ENCODE measurements at places on chromosomes 12 and 14.

GRCh38 chr12:82996168-82996812 lies 309.6 kb downstream of the TMTC2 start:
- H3K4me3 ChIP-seq = no peak overlapping the region
- H3K36me3 ChIP-seq = no peaks in the 10 kb centered on the region
- H3K4me1 ChIP-seq = peaks cover 3% of the 10 kb centered on the region
- no peaks in the 10 kb centered on the region for H3K27me3 ChIP-seq

- no peaks in the 10 kb centered on the region for H3K36me3 ChIP-seq
- no peaks in the 10 kb centered on the region for H3K4me1 ChIP-seq
- H3K4me3 ChIP-seq = no peak overlapping the region
- peaks cover 19% of the 10 kb centered on the region for H3K27me3 ChIP-seq
- H3K27ac ChIP-seq = no peak overlapping the region
Observed at GRCh38 chr14:64891839-64892375, 12.2 kb upstream of the SPTB start.

GRCh38 chr12:117919479-117919878 lies 49.3 kb downstream of the KSR2 start:
- H3K4me1 ChIP-seq = no peaks in the 10 kb centered on the region
- H3K27me3 ChIP-seq = peaks cover 6% of the 10 kb centered on the region
- no peaks in the 10 kb centered on the region for H3K36me3 ChIP-seq

GRCh38 chr14:33657476-33657875 lies 293.4 kb downstream of the EGLN3 start:
- no peak overlapping the region for H3K27ac ChIP-seq
- H3K4me1 ChIP-seq = no peaks in the 10 kb centered on the region
- H3K4me3 ChIP-seq = no peak overlapping the region
- no peak for DNase-seq
- no peaks in the 10 kb centered on the region for H3K36me3 ChIP-seq

GRCh38 chr12:126855768-126856167 lies 1411.2 kb upstream of the TMEM132C start:
- H3K4me3 ChIP-seq = no peak overlapping the region
- no peak overlapping the region for H3K27ac ChIP-seq
- no peaks in the 10 kb centered on the region for H3K27me3 ChIP-seq
- no peak for DNase-seq
- H3K4me1 ChIP-seq = no peaks in the 10 kb centered on the region

DNA sequence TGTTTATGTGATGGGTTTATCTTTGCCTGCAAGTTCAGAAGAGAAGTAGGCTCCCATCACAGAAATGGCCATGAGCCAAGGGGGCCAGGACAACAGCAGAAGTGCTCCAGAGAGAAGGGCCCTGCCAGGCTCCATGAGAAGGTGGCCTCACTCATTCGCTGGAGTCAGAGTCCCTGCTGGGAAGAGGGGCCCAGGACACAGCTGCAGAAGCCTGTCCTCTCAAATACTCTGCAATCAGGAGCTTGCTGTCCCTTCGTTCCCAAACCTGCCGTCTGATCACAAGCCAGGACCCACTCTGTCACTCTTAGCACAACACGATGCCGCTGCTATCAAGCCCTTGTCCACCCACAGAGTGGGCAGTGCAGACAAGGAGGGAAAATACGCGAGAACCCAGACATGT lies 306.2 kb upstream of the FKBP4 start:
- H3K27ac ChIP-seq = no peak overlapping the region
- peaks cover 6% of the 10 kb centered on the region for H3K27me3 ChIP-seq
- H3K4me3 ChIP-seq = no peak overlapping the region
- no peaks in the 10 kb centered on the region for H3K36me3 ChIP-seq

DNA sequence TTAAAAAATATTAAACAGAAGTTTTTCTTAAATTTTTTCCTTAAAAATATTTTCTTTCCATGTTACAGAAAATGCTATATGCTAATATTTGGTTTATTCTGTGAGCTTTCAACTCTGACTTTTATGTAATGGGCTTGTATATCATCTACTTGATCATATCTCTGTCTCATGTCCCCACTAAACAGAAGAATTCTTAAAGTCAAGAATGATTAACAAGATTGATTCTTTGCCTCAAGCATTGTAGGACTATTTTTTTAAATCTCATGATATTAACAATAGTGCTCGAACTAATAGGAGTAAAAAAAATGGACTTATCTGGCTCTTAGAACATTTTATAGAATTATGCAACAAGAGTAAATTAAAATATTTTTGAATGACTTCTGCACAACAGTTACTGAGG lies 206.3 kb downstream of the C12orf50 start:
- no peaks in the 10 kb centered on the region for H3K4me1 ChIP-seq
- H3K36me3 ChIP-seq = no peaks in the 10 kb centered on the region
- no peak overlapping the region for H3K27ac ChIP-seq
- peaks cover 4% of the 10 kb centered on the region for H3K27me3 ChIP-seq
- DNase-seq = no peak

GRCh38 chr12:92340003-92340402 lies 194.4 kb upstream of the BTG1 start:
- DNase-seq = no peak
- H3K4me3 ChIP-seq = no peak overlapping the region
- no peaks in the 10 kb centered on the region for H3K36me3 ChIP-seq
- H3K27ac ChIP-seq = no peak overlapping the region
- peaks cover 13% of the 10 kb centered on the region for H3K4me1 ChIP-seq
- no peaks in the 10 kb centered on the region for H3K27me3 ChIP-seq

GRCh38 chr12:41288142-41288811 lies 100.2 kb downstream of the PDZRN4 start:
- DNase-seq = no peak
- no peaks in the 10 kb centered on the region for H3K4me1 ChIP-seq
- no peaks in the 10 kb centered on the region for H3K36me3 ChIP-seq
- no peak overlapping the region for H3K4me3 ChIP-seq
- H3K27ac ChIP-seq = no peak overlapping the region

GRCh38 chr14:105891631-105892452 lies 365.5 kb downstream of the TMEM121 start:
- H3K27ac ChIP-seq = no peak overlapping the region
- DNase-seq = no peak

- peaks cover 99% of the 10 kb centered on the region for H3K4me1 ChIP-seq
- H3K27ac ChIP-seq = peak overlapping the region; percentile 62
- peak overlapping the region; percentile 67 for H3K4me3 ChIP-seq
- H3K36me3 ChIP-seq = peaks cover 2% of the 10 kb centered on the region
- no peaks in the 10 kb centered on the region for H3K27me3 ChIP-seq
- peak; percentile 98 for DNase-seq
Observed at GRCh38 chr14:76961631-76962302, 66.7 kb downstream of the IRF2BPL start.

DNA sequence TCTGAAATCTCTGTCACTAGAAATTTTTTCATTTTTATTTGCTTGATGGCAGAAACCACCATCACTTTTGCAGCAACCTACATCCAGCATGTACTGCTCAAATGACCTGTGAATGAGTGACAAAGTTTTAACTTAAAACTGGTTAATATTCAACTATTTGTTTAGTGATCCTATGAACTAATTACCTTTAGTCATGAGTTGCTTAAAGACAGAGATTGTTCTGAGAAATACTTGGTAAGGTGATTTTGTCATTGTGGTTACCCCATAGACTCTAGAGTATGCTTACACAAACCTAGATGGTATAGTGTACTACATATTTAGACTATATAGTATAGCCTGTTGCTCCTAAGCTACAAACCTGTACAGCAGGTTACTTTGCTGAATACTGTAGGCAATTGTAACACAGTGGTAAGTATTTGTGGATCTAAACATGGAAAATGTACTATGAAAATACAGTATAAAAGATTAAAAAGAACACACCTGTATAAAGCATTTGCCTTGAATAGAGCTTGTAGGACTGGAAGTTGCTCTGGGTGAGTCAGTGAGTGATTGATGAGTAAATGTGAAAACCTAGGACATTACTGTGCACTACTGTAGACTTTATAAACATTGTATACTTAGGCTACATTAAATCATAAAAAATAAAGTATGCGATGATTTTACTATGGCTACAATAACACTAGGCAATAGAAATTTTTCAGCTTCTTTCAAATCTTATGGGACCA lies 256.6 kb upstream of the PPFIA2 start:
- H3K27ac ChIP-seq = no peak overlapping the region
- no peak for DNase-seq
- H3K36me3 ChIP-seq = no peaks in the 10 kb centered on the region
- no peaks in the 10 kb centered on the region for H3K27me3 ChIP-seq

- peaks cover 6% of the 10 kb centered on the region for H3K4me1 ChIP-seq
- no peaks in the 10 kb centered on the region for H3K27me3 ChIP-seq
- H3K27ac ChIP-seq = peak overlapping the region; percentile 5
- H3K36me3 ChIP-seq = peaks cover 3% of the 10 kb centered on the region
- peak; percentile 36 for DNase-seq
Observed at GRCh38 chr12:42372154-42372791, 46.3 kb downstream of the PPHLN1 start.

DNA sequence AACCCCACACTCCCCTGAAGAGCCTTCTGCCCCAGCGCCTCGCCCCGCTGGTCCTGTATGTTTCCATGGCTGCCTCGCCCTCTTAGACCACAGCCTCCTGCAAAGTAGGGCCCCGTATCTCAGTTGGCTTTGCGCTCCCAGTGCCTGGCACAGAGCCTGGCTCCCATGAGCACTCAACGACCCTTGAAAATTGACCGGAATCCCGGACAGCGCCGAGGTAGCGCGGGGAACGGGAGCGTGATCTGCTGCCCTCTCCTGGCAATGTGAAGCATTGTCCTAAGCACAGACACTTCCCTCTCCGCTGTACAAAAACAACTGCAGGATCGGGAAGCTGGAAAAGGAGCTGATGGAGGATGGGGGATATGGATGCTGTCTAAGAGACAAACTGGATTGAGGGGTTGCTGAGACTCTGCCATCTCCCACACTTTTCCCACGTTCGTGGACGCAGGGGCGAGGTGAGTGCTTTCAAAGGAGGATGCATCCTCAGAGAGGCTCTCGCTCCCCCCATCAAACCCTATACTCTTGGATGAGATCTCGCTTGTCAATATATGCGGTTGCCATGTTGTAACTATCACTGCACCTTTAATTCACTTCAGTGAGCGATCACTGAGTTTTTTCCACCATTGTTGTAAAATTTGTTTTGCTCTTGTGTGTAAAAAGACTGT lies 10.7 kb upstream of the FKBP4 start:
- H3K27me3 ChIP-seq = peaks cover 23% of the 10 kb centered on the region
- peaks cover 13% of the 10 kb centered on the region for H3K4me1 ChIP-seq
- peak; percentile 52 for DNase-seq
- no peaks in the 10 kb centered on the region for H3K36me3 ChIP-seq
- H3K4me3 ChIP-seq = peak overlapping the region; percentile 83
- H3K27ac ChIP-seq = no peak overlapping the region

GRCh38 chr12:2027351-2027750 lies 23.1 kb upstream of the DCP1B start:
- H3K27me3 ChIP-seq = peaks cover 24% of the 10 kb centered on the region
- no peaks in the 10 kb centered on the region for H3K36me3 ChIP-seq
- H3K27ac ChIP-seq = no peak overlapping the region
- no peaks in the 10 kb centered on the region for H3K4me1 ChIP-seq

DNA sequence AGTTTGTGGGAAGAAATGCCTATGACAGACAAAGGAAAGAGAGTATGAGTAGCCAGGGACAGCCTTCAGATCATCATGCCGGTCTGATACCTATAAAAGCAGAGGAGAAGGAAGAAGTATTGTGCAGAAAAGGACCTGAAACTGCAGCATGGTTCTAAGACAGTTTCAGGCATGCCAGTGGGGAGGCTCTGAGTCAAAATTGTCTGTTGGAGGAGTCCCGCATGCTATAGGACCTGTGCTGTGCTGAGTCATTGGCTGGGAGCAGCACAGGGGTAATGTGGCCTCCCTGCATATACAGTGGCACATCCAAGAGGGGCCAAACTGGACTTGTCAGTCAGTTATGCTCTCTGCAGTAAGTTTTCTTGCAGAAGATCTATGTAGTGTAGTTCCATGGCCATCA lies 40.7 kb downstream of the NEUROD4 start:
- H3K4me3 ChIP-seq = no peak overlapping the region
- H3K36me3 ChIP-seq = no peaks in the 10 kb centered on the region
- peaks cover 11% of the 10 kb centered on the region for H3K27me3 ChIP-seq
- peak; percentile 51 for DNase-seq
- peaks cover 19% of the 10 kb centered on the region for H3K4me1 ChIP-seq
- no peak overlapping the region for H3K27ac ChIP-seq

GRCh38 chr12:108129017-108129812 lies at the start of gene WSCD2:
Gene WSCD2, plus strand, starts transcription at chr12:108129288. Its CDS starts 66,545 bp downstream, at chr12:108195833.
- H3K36me3 ChIP-seq = no peaks in the 10 kb centered on the region
- no peak within 1 kb of the TSS for H3K27ac ChIP-seq
- peak; percentile 8 for DNase-seq
- H3K4me1 ChIP-seq = peaks cover 9% of the 10 kb centered on the region

DNA sequence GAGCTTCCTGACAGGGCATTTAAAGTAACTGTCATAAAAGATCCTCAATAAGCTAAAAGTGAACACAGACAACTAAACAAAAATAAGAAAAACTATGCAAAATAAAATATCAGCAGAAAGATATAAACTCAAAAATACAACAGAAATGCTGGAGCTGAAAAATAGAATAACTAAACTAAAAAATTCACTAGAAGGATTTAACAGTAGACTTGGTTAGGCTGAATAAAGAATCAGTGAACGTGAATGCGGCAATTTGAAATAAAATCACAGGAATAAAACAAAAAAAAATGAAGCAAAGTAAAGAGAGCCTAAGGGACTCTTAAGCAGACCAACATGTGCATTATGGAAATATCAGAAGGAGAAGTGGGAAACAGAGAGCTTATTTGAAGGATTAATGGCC lies 74.6 kb downstream of the EGLN3 start:
- H3K36me3 ChIP-seq = peaks cover 9% of the 10 kb centered on the region
- H3K27me3 ChIP-seq = no peaks in the 10 kb centered on the region
- H3K4me3 ChIP-seq = no peak overlapping the region
- DNase-seq = no peak
- H3K27ac ChIP-seq = peak overlapping the region; percentile 74
- H3K4me1 ChIP-seq = peaks cover 9% of the 10 kb centered on the region

- no peak for DNase-seq
- H3K27ac ChIP-seq = no peak overlapping the region
- H3K27me3 ChIP-seq = peaks cover 40% of the 10 kb centered on the region
- no peaks in the 10 kb centered on the region for H3K36me3 ChIP-seq
- peaks cover 5% of the 10 kb centered on the region for H3K4me1 ChIP-seq
Observed at GRCh38 chr12:131628766-131629448, 82.0 kb upstream of the SFSWAP start.

GRCh38 chr14:59140106-59140843 lies 48.2 kb upstream of the DAAM1 start:
- H3K4me1 ChIP-seq = no peaks in the 10 kb centered on the region
- H3K36me3 ChIP-seq = no peaks in the 10 kb centered on the region
- no peak for DNase-seq

GRCh38 chr12:32505067-32505945 lies 105.9 kb downstream of the FGD4 start:
- H3K4me1 ChIP-seq = no peaks in the 10 kb centered on the region
- no peak overlapping the region for H3K27ac ChIP-seq
- no peaks in the 10 kb centered on the region for H3K36me3 ChIP-seq
- no peak for DNase-seq
- no peak overlapping the region for H3K4me3 ChIP-seq

DNA sequence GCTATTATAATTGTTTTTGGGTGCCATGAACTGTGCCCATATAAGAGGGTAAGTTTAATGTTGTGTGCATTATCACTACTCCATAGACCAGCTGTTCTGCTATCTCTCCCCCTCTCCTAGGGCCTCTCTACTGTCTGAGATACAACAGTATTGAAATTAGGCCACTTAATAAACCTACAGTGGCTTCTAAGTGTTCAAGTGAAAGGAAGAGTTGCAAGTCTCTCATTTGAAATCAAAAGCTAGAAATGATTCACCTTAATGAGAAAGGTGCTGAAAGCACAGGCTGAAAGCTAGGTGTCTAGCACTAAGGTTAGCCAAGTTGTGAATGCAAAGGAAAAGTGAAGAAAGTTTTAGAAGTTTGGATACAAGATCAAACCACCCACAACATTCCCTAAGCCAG lies 168.0 kb downstream of the SLC16A7 start:
- peaks cover 9% of the 10 kb centered on the region for H3K36me3 ChIP-seq
- peaks cover 8% of the 10 kb centered on the region for H3K4me1 ChIP-seq
- no peaks in the 10 kb centered on the region for H3K27me3 ChIP-seq
- no peak overlapping the region for H3K4me3 ChIP-seq
- DNase-seq = no peak
